Stimulated activated CD4-positive, alpha-beta T cell treated with anti-CD3 and anti-CD28 coated beads, Interleukin-2, amount 100 ng/mL, for 48 hours (primary cell): ENCODE measurements at places on chromosomes 7 and 10.

- no peak for DNase-seq
These were observed 144.3 kb downstream of the FZD1 start for GRCh38 chr7:91408388-91409154.

GRCh38 chr10:120598386-120598785, 141.4 kb downstream of the PLPP4 start:
- no peak for DNase-seq

DNA sequence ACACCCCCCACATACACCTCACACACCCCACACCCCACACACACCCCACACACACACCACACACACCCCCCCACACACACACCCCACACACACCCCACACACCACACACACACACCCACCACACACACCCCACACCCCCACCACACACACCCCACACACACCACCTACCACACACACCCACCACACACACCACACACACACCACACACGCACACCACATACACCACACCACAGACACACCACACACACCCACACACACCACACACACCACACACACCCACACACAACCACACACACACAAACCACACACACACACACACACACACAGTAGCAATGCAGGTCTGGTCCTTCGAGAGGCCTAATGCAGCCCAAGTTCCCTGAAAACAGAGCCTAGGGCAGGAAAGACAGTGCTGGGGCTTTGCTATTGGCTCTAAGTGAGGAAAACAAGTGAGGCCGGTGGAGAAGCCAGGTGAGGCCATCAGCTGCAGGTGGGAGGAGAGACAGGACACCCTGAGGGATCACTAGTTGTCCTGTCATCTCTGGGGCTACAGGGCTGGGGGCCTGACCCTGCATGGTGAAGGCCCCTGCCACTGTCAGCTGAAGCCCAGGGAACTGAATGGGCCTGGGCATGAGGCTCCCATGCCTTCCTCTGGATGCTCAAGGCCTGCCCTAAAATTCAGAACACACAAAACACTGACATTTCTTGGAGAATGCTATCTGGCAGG, 92.6 kb downstream of the CYTH3 start:
- DNase-seq, result no peak

GRCh38 chr10:132124201-132124920, 58.6 kb downstream of the JAKMIP3 start:
- no peak for DNase-seq

DNA sequence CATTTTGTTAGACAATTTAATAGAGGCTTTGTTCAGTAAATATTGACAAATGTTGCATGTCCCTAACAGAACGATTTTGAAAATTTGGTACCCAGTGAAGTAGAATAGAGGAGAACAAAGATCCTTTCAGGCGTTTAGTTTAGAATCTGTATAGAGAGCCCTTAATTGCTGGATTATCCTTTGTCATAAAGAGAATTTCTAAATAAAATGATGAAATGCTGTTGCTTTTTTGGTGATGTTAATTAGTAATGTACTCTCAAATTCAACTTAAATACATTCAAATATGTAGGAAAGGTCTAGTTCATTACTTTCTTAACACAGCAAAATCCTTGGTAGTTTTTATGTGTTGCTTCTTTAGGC, 1.2 kb downstream of the LUC7L2 start:
- no peak for DNase-seq

GRCh38 chr7:106417273-106417902, 132.6 kb upstream of the NAMPT start:
- DNase-seq, result no peak

DNA sequence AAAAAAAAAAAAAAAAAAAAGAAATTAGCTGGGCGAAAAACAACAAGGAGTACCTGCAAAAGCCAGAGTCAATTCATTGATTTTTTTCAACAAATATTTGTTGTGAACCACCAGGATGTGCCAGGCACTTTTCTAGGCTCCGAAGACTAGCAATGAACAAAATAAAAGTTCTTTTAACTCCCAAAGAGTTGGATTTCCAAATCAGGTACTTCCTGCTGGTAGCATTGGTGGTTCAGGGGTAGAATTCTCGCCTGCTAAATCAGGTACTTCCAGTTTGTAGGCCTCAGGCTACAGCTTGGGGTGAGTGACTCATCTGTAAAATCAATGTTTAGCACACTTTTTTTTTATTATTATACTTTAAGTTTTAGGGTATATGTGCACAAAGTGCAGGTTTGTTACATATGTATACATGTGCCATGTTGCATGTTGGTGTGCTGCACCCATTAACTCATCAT, 10.9 kb downstream of the PPA1 start:
- DNase-seq, result no peak

- no peak for DNase-seq
These were observed 106.4 kb upstream of the SDK1 start for GRCh38 chr7:3194501-3195141.
